ENCODE measurements at places on chromosomes 1 and 21. TPM values are rescaled to one million over a fixed set of nuclear protein-coding genes. Genes with fewer than 3 reads are reported as not detected.

FOXO6 gene
- 0.38 TPM for total RNA-seq

AMY1B gene
- total RNA-seq, result not detected

FCMR gene
- 1.3 TPM for total RNA-seq

KLF17 gene
- total RNA-seq, result not detected

SYCP1 gene
- not detected for total RNA-seq

Measured in left lobe of liver (tissue), 2 donors.